ENCODE measurements at places on chromosomes 7 and 10.

- no peak for DNase-seq
These were observed 777 bp downstream of the BICC1 start for GRCh38 chr10:58513188-58514110.

GRCh38 chr10:121734589-121735045 lies 136.4 kb upstream of the FGFR2 start:
- no peak for DNase-seq

GRCh38 chr7:124893140-124893827 lies 36.3 kb downstream of the POT1 start:
- no peak for DNase-seq

GRCh38 chr7:10584886-10585285 lies 388.8 kb upstream of the PHF14 start:
- no peak for DNase-seq

GRCh38 chr10:33333260-33334101 lies 986 bp downstream of the NRP1 start:
- no peak for DNase-seq

DNA sequence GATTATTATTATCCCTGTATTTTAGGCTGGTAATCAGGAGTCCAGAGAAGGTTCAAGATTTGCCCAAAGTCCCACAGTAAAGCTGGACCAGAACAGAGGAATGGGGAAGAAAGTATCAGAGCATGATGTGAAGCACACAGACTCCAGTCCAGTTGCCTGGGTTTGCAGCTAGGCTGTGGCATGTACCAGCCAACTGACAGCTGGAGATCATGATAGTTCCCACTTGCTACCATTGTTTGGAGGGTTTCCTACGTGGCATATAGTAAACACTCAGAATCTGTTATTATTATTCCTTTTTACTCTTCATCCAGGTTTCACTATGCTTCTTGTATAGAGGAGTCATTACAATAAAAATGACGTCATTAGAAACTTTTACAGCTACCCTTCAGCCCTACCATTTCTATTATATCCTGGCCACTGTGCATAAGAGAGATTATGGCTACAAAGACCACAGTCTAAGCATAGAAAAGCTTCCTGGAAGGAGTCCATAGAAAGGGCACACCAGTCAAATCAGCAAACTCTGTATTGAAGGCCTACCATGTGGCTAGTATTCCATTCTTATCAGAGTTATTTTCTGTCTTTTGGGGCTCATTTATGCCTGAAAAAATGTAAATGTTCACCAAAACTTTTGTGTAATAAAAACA lies 66.6 kb downstream of the MTPN start:
- no peak for DNase-seq

DNA sequence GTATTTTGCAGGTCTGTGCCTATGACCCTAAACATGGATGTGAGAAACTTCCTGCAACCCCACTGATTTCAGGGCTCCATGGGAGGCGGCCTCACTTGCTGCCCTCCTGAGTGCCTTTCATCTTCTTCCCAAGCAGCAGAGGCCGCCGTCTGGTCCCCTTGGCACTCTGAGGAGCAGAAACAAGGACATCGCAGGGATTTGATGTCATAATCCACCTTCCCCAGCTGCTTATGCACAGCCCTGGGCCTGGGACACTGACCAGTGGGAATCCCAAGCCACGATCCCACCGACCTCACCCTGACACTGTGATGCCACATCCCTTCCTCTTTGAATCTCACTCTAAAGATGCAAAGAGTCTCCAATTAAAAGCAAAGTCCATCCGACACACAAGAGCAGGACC lies 7.7 kb downstream of the CAMK2G start:
- no peak for DNase-seq

- DNase-seq: no peak
These were observed 207.6 kb upstream of the MTPN start for GRCh38 chr7:136184719-136185118.

DNA sequence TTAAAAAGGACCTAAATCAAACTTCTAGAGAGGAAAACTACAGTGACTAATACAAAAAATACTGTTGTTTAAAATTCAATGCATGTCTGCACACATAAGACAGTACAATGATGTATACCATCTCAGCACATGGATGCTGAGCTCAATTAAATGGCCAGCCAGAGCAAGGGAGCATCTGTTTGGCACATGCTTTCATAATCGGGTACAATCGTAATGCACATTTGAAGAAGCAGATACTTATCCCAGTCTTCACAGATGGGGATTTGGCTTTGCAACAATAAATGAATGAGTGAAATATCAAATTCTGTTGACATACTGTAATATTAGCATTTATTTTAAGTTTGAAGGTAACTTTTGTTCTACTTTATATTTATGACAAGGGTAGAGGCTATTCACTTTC lies 187.8 kb downstream of the CRPPA start:
- DNase-seq: no peak

DNA sequence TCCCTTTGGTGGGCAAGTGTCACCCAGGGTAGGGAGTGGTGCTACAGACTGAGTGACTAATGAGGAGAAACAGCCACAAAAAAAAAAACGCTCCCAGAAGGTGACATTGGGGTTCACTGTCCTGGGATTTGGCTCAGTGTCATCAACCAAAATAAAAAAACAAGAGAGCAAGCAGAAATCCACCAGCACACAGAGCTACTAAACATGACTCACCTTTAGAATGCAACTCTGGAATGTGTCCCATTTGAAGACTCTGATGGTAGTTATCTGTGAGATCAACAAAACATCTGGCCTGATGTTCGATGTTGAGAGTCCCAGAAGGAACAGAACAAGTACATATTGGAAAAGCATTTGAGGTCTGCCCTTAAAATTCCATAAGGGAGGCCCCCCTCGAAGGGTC lies 200.3 kb upstream of the LYZL2 start:
- DNase-seq: no peak

DNA sequence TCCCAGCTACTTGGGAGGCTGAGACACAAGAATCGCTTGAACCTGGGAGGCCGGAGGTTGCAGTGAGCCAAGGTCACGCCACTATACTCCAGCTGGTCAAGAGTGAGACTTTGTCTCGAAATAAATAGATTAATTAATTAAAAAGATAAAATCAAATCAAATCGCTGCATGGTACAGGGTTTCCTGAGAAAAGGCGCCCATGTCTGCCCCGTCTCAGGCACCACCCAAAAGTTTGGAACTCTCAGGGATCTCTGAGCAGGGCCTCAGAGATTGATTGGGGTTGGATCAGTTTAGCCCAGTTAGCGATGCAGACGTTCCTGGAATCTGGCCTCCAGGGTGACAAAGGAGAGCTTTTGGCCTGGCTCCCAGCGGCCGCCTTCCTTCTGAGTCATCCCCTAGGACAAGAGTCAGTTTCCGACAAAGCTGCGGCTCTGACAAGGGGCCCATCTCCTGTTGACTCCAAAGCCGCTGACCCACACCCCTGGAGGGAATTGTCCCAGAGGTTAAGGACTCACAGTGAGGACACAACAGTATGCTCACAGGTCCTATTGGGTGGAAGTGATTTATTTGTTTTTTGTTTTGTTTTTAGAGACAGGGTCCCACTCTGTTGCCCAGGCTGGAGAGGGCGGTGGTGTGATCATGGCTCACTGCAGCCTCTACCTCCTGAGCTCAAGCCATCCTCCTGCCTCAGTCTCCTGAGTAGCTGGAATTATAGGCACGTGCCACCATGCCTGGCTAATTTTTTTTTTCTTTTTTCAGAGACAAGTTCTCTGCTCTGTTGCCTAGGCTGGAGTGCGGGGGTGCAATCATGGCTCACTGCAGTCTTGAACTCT lies 6.8 kb downstream of the ORAI2 start:
- DNase-seq: no peak

DNA sequence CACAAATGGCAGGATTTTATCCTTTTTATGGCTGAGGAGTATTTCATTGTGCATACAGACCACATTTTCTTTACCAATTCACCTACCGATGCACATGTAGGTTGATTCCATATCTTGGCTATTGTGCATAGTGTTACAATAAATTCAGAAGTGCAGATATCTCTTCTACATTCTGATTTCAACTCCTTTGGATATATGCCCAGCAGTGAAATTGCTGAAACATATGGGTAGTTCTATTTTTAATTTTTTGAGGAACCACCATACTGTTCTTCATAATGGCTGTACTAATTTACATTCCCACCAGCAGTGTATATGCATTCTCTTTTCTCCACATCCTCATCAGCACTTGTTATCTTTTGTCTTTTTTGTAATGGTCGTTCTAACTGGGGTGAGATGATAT lies 1290.3 kb downstream of the XPNPEP1 start:
- DNase-seq: no peak

DNA sequence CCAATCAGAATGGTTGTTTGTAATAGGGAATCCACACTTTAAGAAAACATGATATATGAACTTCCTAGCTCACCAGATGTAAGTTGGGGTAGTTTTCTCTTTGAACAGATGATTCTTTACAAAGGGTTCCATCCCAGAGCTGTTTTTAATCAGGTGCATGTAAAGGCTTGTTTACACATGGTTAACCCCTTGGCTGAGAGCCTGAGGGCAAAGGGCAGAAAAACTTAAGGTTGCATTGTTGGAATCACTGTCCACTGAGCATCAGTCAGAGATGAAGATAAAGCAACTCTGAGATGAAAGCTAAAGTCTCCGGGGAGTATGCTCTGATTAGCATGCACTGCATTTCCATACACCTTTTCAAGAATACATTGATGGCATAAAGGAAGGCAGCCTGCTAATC lies 518.2 kb downstream of the SORCS3 start:
- no peak for DNase-seq

GRCh38 chr10:109931163-109931562 lies 7.9 kb upstream of the XPNPEP1 start:
- no peak for DNase-seq

GRCh38 chr7:13198727-13199126 lies 511.3 kb downstream of the ARL4A start:
- DNase-seq: no peak

DNA sequence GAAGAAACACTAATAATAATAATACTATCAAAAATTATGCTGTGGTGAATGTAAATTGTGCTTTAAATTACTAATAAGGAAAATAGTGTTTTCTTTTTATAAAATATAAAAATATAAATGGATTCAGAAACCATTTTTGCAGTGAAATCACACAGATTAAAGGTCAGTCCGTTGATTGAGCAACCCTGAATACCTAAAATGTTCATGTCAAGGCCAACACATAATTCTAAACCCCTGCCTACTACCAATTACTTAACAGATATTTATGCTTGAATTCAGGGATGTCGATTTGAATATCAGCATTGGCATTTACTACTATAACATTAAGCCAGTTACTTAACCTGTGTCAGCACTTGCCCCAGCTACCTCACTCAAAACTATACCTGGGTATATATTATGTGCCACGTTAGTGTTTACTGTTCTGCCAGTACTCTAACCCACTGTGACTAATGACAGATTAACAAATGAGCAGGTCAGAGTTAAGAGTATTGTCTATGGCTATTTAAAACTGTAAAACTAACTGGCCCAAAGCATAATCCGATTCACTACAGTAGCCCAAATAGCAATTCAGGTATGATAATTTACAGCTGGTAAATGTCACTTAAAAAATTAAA lies 165.0 kb downstream of the KMT2E start:
- DNase-seq: no peak

GRCh38 chr10:71509444-71509843 lies 112.7 kb downstream of the CDH23 start:
- no peak for DNase-seq

- no peak for DNase-seq
These were observed 1631.5 kb upstream of the LRRTM3 start for GRCh38 chr10:65294329-65294728.

DNA sequence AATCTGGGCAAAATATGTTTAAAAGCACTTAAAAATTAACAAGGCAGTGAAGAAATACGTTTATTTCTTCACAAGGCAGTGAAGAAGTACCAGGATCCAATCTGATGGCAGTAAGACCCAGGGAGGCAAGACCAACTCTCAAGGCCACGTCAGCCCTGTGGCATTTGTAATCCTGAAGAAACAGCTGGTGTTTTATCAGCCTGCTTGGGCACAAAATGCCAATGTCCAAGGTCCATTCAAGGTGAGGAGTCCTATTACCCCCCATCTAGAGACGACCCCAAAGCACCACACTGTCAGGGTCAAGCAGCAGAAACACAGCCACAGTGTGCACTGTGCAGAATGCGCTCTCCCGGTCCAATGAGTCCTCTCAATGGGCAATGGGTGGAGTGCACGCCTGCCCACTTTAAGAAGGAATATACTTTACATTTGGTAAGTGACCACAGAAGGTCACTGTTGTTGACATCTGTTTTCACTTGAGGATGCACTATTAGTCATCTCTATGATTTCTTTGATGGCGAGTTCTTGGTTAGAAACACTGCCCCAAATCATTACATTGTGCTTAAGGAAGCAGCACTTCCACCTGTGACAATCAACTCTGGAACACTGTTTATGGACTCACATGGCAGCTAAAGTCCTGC lies 12.8 kb downstream of the CPXM2 start:
- DNase-seq: no peak

DNA sequence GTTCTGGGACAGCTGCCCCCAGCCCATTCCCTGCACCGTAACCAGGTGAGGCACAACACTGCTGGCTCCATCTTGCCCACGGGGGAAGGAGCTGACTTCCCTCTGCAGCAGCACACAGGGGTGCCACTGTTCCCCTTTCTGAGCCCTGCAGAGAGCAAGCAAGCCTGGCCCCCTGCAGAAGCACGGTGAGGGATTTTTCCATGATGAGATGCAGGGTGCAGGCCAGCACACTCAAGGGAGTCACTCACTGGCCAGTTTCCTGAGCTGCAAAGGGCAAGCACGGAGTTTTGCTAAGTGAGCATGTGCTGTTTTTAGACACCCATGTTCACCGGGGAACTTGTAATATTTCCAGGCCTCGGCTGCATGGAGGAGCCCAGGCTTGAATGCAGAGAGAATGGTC lies 176.6 kb downstream of the PIP4K2A start:
- no peak for DNase-seq

DNA sequence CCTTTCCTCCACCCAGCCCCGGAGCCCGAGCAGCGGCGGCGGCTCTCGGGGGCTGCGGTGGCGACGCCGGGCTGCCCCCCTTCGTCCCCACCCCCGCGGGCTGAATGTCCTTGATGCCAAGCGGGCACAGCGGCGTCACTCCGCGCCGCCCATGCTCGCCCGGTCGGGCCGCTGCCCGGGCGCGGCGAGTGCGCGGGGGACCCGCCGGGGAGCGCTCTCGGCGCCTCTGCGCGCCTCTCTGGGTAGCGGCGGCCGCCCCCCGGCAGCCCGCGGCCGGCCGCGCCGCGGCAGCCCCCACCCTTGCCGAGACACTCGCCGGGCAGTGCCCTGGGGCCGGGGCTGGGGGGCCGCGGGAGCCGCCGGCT lies 433 bp upstream of the PLXNA4 start:
- DNase-seq: no peak

GRCh38 chr7:157018997-157019608 lies 8.6 kb upstream of the MNX1 start:
- no peak for DNase-seq

DNA sequence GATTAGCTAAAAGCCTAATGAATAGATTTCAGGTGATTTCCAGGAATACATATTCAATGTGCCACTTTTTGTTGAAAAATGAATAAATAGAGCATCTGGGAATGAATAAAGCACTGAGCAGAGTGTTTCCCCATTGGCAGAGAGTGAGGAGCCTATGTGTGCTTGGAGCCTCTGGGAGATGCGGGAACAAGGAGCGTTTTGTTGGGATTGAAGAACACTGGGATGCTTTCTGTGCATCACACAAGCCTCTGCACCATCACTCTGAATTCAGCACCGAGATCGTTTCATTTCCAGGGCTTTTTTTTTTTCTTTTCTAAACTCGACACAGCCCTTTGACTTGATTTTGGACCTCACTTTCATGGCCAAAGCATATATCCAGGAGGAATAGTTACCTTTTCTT lies 111.4 kb downstream of the BAMBI start:
- DNase-seq: no peak

All from stimulated activated CD4-positive, alpha-beta T cell treated with anti-CD3 and anti-CD28 coated beads, TNF-alpha, amount 100 ng/mL, for 24 hours (primary cell).